AG09309 (cell line): ENCODE measurements at places on chromosomes 2 and 18.
A peak's percentile ranks its signal among the peaks of the same experiment; 100 is the strongest.

- DNase-seq = no peak
Observed at GRCh38 chr2:129705085-129705484, 274.4 kb upstream of the RAB6C start.

- DNase-seq = no peak
Observed at GRCh38 chr2:149899390-149899789, 311.8 kb upstream of the MMADHC start.

- no peak for DNase-seq
Observed at GRCh38 chr2:179626261-179626660, 235.2 kb downstream of the ZNF385B start.

GRCh38 chr18:42072407-42072806 is 117.4 kb downstream of the PIK3C3 start:
- DNase-seq = no peak

DNA sequence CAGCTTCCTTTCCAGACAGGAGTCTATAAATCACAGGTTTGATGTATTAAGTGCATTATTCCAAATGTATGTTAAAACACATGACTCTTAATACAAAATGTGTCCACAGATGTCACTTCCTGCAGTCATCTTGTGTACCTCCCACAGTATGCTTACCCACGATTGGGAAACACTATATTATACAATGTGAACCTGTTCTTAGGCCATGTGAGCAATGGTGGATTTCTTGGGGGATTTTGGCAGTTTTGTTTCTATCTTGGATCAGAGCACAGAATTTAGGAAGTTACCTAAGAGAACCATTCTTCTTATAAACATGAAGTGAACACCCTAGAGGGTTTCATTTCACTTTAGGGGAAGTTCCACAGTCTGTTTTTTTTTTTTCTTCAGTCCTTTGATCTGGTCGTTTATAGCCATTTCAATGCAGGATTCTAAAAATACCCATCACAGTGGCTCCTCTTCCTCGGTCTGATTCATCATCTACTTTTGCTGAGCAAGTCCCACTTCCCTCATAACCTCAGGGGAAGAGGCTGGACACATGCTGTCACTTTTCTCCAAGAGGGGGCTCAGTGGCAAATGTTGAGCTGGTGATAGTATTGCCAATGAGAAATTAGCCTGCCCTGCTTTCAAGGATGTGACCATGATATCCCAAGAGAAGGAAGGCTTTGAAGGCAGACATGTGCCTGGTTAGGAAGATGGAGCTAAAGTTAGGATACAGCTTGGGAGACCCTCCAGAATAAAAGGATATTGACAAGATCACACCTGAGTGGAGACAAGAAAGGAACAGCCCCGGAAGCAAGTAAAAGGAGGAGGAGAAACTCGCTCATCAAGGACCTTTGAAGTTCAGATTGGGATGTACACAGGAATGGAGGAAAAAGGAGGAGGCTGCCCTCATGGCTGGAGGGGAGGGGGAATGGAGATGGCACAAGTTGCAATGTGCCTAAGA is 22.6 kb downstream of the PLEK start:
- no peak for DNase-seq

GRCh38 chr18:69998523-69998987 is 50.9 kb upstream of the CD226 start:
- no peak for DNase-seq

- DNase-seq = no peak
Observed at GRCh38 chr2:22377268-22377667, 1007.7 kb upstream of the KLHL29 start.

- no peak for DNase-seq
Observed at GRCh38 chr2:26691161-26691560, 1.4 kb upstream of the KCNK3 start.

DNA sequence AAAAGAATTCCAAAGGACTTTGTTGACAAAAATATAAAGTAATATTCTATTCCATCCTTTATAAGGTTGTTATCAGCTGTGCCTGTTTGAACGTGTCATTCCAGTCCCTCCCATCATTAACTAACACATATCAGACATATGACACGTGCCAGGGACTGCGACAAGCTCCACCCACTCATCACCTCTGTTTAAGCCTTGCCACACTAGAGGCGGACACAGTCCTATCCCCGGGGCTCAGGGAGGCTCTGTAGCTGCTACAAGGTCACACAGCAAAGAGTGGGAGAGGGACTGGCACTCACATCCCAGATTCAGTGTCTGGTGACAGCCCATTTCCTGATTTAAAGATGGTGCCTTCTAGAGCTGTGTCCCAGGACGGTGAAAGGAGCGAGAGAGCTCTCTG is 30.0 kb downstream of the TBC1D8 start:
- no peak for DNase-seq

DNA sequence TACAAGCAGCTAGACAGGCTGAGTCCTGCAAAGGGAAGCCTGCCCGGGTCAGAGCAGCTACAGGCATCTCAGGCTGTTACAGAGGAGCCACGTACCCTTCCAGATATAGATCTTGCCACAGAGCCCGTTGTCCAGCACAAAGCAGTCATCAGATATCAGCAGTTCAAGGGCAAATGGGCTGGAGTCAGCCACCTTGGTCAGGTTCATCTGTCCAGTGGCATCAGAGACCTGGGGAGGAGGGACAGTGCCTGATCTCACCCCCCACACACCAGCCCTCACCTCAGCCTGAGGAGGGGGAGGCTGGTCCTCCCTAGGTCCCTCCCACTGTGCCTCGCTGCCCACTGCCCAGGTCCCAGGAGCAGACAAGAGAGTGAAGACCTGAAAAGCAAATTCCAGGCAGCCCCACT is 12.2 kb downstream of the CAPG start:
- no peak for DNase-seq

GRCh38 chr18:79515331-79515730 is 119.6 kb downstream of the NFATC1 start:
- DNase-seq = no peak

GRCh38 chr2:237601453-237602116 is 11.1 kb upstream of the RAB17 start:
- DNase-seq = no peak

- no peak for DNase-seq
Observed at GRCh38 chr2:69744456-69744855, 2.5 kb downstream of the ANXA4 start.

DNA sequence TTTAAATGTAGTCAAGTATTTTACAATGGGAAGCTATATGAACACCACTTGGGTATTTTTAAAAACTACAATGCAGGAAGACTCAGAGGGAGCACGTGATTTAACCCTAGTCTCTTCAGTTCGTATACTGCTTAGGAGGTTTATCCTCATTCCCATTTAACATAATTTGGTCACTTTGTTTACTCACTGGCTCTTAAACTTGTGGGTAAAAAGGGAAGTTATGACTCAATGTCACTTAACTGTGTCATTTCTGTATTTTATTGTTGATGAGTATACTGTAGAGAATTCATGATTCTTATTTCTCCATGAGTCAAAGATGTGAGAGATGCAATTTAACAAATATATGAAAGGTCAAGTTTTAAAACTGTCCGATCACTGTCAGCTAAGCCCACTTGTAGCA is 48.2 kb downstream of the SLC66A3 start:
- DNase-seq = peak; percentile 47

GRCh38 chr2:30927465-30928075 is 120.3 kb upstream of the CAPN13 start:
- DNase-seq = no peak
